Liver (tissue), 10 donors: ENCODE measurements at places on chromosomes 3 and 15.

DNA sequence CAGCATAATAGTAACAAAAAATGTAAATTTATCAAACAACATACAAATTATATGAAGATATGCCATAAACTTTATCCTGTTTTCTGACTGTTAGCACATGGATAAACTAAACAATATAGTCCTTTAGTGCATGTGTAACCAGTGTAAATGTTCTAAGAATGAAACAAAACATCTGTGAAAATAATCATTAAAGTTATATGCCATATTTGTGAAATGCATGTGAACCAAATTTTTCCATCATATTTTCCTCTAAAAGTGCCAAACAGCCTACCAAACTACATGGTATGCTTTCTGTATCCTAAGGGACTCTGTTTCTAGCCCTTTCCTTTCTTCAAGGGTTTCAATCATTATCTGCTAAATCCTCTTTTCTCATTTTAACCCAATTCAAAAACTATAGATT is 23.9 kb upstream of the RSL24D1 start:
- no peaks in the 10 kb centered on the region for H3K27me3 ChIP-seq
- peak overlapping the region; percentile 66 for H3K27ac ChIP-seq
- H3K4me1 ChIP-seq = peaks cover 9% of the 10 kb centered on the region
- DNase-seq = no peak

GRCh38 chr3:172853921-172854666 is 103.6 kb downstream of the ECT2 start:
- no peaks in the 10 kb centered on the region for H3K36me3 ChIP-seq
- H3K4me3 ChIP-seq = no peak overlapping the region
- no peak for DNase-seq

GRCh38 chr15:74724570-74725224 is 631 bp downstream of the CYP1A1 start:
- H3K27me3 ChIP-seq = no peaks in the 10 kb centered on the region
- H3K27ac ChIP-seq = no peak overlapping the region
- peaks cover 28% of the 10 kb centered on the region for H3K4me1 ChIP-seq
- H3K4me3 ChIP-seq = no peak overlapping the region
- no peak for DNase-seq

- H3K27ac ChIP-seq = no peak overlapping the region
- no peaks in the 10 kb centered on the region for H3K4me1 ChIP-seq
- DNase-seq = no peak
- no peaks in the 10 kb centered on the region for H3K27me3 ChIP-seq
- no peaks in the 10 kb centered on the region for H3K36me3 ChIP-seq
These were observed 539.8 kb downstream of the FGF12 start for GRCh38 chr3:192187485-192188051.

GRCh38 chr3:129399895-129400357 is 28.5 kb downstream of the EFCAB12 start:
- no peaks in the 10 kb centered on the region for H3K27me3 ChIP-seq
- H3K27ac ChIP-seq = peak overlapping the region; percentile 81
- peak overlapping the region; percentile 51 for H3K4me3 ChIP-seq
- no peaks in the 10 kb centered on the region for H3K36me3 ChIP-seq

DNA sequence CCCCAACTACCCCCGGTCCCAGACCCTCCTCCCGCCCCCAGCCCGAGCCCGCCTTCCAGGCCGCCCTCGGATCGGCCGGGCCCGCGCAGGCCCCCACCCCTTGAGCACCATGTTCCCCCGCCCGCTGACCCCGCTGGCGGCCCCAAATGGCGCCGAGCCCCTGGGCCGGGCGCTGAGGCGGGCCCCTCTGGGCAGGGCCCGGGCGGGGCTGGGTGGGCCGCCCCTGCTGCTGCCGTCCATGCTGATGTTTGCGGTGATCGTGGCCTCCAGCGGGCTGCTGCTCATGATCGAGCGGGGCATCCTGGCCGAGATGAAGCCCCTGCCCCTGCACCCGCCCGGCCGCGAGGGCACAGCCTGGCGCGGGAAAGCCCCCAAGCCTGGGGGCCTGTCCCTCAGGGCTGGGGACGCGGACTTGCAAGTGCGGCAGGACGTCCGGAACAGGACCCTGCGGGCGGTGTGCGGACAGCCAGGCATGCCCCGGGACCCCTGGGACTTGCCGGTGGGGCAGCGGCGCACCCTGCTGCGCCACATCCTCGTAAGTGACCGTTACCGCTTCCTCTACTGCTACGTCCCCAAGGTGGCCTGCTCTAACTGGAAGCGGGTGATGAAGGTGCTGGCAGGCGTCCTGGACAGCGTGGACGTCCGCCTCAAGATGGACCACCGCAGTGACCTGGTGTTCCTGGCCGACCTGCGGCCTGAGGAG is 472 bp downstream of the CHST14 start:
- peak overlapping the region; percentile 25 for H3K27ac ChIP-seq
- peak overlapping the region; percentile 72 for H3K4me3 ChIP-seq
- peaks cover 18% of the 10 kb centered on the region for H3K4me1 ChIP-seq
- DNase-seq = no peak

GRCh38 chr3:102177075-102177755 is 257.6 kb upstream of the ZPLD1 start:
- DNase-seq = no peak
- H3K4me3 ChIP-seq = no peak overlapping the region
- H3K36me3 ChIP-seq = no peaks in the 10 kb centered on the region
- H3K4me1 ChIP-seq = peaks cover 24% of the 10 kb centered on the region
- H3K27ac ChIP-seq = no peak overlapping the region

DNA sequence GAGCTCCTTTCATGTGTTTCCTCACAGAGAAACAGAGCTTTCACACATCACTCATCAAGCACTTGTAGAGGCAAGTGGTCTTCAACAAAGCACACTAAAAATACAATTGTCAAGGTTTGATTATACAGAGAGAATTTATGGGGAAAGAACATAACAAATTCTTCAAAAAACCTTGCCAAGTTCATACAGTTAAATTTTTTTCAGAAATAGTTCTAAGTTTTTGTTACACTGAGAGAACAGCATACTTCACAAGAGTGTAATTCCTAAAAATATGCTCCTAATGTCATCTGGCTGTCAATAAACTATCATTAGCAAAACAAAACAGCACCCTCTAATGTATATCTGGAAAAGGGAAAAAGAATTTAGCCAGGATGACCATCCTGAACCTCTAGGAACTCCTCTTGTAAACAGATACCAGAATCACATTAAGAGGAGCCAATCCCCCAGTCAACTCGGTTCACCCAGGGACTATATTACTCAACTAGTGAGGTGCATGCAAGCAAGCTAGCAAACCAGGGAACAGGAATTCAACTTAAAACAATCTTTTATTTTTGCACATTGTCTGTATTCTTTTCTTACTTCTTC is 63.3 kb downstream of the RAD18 start:
- no peak for DNase-seq
- no peaks in the 10 kb centered on the region for H3K4me1 ChIP-seq
- H3K4me3 ChIP-seq = no peak overlapping the region
- no peak overlapping the region for H3K27ac ChIP-seq

DNA sequence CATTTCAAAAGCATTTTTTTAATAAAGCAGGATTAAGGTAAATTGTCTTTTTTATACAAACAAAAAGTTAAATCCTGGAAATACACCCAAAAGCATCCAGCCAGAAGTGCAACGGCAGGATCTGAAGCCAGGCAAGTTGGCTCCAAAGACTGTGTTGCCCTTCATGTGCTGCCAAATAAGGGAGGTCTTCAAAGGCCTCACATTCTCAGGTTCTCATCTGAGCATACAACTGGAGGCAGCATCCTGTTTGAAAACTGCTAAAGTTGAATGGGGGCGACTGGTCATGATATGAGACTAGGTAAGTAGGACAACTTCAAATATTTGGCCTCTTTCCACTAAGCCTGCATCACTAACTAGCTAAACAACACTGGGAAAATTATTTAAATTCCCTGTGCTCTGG is 52.2 kb downstream of the IMPG2 start:
- no peak overlapping the region for H3K4me3 ChIP-seq
- no peak overlapping the region for H3K27ac ChIP-seq
- no peak for DNase-seq
- no peaks in the 10 kb centered on the region for H3K36me3 ChIP-seq

- no peak overlapping the region for H3K4me3 ChIP-seq
- H3K36me3 ChIP-seq = no peaks in the 10 kb centered on the region
- no peak for DNase-seq
- H3K27me3 ChIP-seq = peaks cover 3% of the 10 kb centered on the region
These were observed 32.8 kb downstream of the LOXL1 start for GRCh38 chr15:73959012-73959581.

- no peak for DNase-seq
- H3K4me3 ChIP-seq = no peak overlapping the region
- no peak overlapping the region for H3K27ac ChIP-seq
- no peaks in the 10 kb centered on the region for H3K4me1 ChIP-seq
These were observed 188.3 kb downstream of the LSAMP start for GRCh38 chr3:116256843-116257485.

DNA sequence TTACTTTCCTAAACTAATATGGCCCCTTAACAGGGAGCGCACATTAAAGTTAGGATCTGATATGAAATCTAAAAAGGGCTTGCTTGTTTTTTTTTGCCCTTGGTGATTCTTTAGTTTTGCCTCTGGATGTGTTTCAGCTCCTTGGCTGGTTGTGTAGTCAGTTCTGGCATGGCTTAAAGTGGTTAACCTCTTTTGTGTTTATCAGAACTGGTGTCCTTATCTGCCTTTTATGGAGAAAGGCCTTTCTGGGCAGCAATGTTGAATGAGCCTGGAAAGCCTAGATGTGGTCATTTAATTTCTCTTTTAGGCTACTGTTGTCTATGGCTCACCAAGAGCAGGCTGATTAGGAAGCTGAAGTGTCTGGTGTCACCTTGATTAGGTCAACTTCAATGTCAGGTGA is 254.5 kb upstream of the ROPN1 start:
- no peak overlapping the region for H3K4me3 ChIP-seq
- no peak for DNase-seq
- H3K27ac ChIP-seq = no peak overlapping the region
- no peaks in the 10 kb centered on the region for H3K27me3 ChIP-seq
- no peaks in the 10 kb centered on the region for H3K4me1 ChIP-seq

- no peak for DNase-seq
- H3K27ac ChIP-seq = no peak overlapping the region
- H3K36me3 ChIP-seq = no peaks in the 10 kb centered on the region
- no peaks in the 10 kb centered on the region for H3K27me3 ChIP-seq
- no peaks in the 10 kb centered on the region for H3K4me1 ChIP-seq
These were observed 185.8 kb upstream of the PPP2R3A start for GRCh38 chr3:135779590-135780235.

- H3K36me3 ChIP-seq = no peaks in the 10 kb centered on the region
- peak overlapping the region; percentile 27 for H3K27ac ChIP-seq
- DNase-seq = no peak
- peaks cover 48% of the 10 kb centered on the region for H3K4me1 ChIP-seq
These were observed 5.5 kb downstream of the SLC27A2 start for GRCh38 chr15:50187525-50187924.

DNA sequence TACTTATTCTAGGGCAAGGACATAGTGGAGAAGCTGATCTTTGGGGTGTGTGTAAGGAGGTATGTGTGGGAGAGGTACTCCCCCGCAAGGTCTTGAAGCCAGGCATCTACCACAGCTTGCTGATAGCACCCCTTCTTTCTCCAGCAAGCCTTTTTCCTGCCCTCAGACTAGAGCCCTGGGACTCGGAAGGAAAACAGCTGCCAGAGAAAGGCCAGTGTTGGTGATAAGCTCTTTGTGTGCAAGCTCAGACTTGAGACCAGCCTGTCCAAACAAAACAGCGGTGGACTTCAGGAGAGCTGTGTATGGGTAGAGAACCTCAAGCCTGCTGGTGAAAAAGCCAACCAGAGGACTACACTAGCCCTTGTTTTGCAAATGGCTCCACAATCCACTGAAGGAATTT is 1028.6 kb downstream of the MCTP2 start:
- no peaks in the 10 kb centered on the region for H3K36me3 ChIP-seq
- no peak overlapping the region for H3K4me3 ChIP-seq
- no peaks in the 10 kb centered on the region for H3K4me1 ChIP-seq
- no peaks in the 10 kb centered on the region for H3K27me3 ChIP-seq
- H3K27ac ChIP-seq = peak overlapping the region; percentile 6

GRCh38 chr3:191301017-191301416 is 28.2 kb upstream of the CCDC50 start:
- no peak for DNase-seq
- no peaks in the 10 kb centered on the region for H3K27me3 ChIP-seq

DNA sequence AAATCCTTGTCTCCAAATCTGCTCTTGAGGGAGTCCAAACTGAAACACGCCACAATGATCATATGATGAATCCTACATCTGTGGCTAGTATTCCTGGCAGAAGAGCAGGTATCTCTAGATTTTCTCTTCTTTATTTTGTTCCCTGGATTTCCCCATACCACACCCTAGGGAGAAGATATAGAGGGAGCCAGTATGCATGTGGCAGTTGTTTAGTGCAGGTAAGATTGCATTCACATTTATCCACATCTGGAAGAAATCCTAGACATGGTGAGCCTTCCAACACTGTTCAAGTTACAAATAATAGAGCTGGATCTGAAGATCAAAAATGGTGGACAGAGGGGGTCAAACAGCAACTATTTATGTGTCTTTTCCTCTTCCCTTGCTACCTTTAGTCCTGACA is 316.7 kb downstream of the ZNF385D start:
- no peak for DNase-seq
- H3K27me3 ChIP-seq = no peaks in the 10 kb centered on the region
- H3K36me3 ChIP-seq = no peaks in the 10 kb centered on the region
- no peak overlapping the region for H3K27ac ChIP-seq
- H3K4me3 ChIP-seq = no peak overlapping the region

- no peaks in the 10 kb centered on the region for H3K36me3 ChIP-seq
- no peak overlapping the region for H3K27ac ChIP-seq
- no peaks in the 10 kb centered on the region for H3K27me3 ChIP-seq
- H3K4me3 ChIP-seq = no peak overlapping the region
These were observed 255.8 kb downstream of the MEIS2 start for GRCh38 chr15:36844534-36844998.

GRCh38 chr3:111808439-111808838 is 50.6 kb upstream of the PHLDB2 start:
- no peaks in the 10 kb centered on the region for H3K27me3 ChIP-seq
- H3K27ac ChIP-seq = peak overlapping the region; percentile 20
- H3K4me1 ChIP-seq = peaks cover 14% of the 10 kb centered on the region
- no peak for DNase-seq

DNA sequence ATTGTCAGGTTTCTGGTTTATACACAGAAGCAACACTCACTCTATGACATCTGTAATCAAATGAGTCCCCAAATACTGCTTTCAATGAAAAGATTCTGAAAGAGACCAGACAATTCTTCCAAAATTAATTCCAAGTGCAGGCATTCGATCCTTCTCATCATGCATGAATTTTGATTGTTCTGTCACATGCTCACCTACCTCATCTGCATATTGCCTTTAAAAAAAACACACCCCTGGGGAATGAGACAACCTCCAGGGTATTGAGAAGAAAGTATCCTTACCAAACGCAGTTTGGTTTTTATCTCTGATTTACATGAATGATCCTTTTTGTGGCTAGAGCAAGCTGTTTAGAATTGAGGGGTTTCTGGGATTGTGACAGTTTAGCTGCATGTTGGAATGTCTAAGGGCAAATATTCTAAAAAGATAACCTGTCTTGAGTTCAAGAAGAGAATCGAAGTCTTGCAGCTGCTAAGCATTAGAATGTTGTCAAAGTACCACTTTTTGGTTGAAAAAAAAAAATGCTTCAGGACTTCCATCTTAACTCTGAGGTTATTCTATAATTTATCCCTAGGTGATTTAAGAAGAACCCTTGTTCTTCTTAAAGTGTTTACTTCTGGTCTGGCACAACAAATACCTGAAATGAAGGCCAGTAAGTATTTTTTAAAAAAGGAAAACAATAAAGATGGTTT is 653.1 kb downstream of the RBMS3 start:
- DNase-seq = no peak
- H3K27me3 ChIP-seq = no peaks in the 10 kb centered on the region
- H3K4me3 ChIP-seq = no peak overlapping the region
- H3K4me1 ChIP-seq = no peaks in the 10 kb centered on the region
